ENCODE measurements at places on chromosomes 1 and 21. TPM values are rescaled to one million over a fixed set of nuclear protein-coding genes. Genes with fewer than 3 reads are reported as not detected.

Gene LCE3E
- total RNA-seq: not detected

GRCh38 chr1:202067188-202067974 lies 55.3 kb upstream of the GPR37L1 start:
- DNase-seq: no peak

GRCh38 chr1:218953386-218953785 lies 220.3 kb upstream of the LYPLAL1 start:
- no peak for DNase-seq

GRCh38 chr1:63908016-63908415 lies 134.2 kb downstream of the ROR1 start:
- DNase-seq: no peak

DNA sequence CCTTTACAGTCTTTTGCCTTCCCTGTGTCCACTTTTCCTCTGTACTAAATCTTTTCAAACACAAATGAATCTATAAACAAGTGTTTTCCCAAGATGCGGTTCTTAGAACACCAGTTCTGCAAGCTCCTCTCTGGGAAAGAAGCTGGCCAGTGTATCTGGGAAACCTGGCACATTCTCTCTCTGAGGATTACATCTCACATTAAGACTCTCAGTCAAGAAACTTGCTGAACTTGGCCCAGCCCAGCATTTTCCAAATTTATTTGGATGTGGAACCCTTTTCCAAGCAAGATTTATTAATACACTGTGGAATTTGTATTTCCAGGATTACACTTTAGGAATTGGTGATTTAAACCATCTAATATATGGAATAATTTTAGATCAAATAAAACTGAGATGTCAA lies 105.7 kb downstream of the ZNF281 start:
- no peak for DNase-seq

DNA sequence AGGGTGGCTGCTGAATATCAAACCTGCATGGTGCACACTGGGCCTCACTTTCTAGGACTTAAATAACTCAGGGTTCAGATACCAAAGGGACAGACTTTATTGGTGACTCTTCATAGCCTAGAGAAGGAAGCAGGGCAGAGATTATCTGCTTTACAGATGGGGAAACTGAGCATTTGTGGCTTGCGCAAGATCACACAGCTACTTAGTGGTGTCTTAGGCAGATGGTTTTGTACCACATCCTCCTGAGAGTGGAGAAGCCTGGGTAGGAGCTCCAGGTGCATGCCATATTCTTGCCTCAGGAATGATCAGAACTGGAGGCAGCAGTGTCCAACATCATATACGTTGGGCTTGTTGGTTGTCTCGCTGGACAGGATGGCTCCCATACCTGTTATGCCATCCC lies 6.8 kb upstream of the DPH2 start:
- no peak for DNase-seq

- DNase-seq: peak; percentile 70
Observed at GRCh38 chr1:13583595-13583965, at the start of gene PDPN. PDPN (plus strand) TSS chr1:13583832; CDS start chr1:13584034, 202 bp downstream.
